ENCODE measurements at places on chromosomes 2 and 18. TPM values are rescaled to one million over a fixed set of nuclear protein-coding genes. Genes with fewer than 3 reads are reported as not detected.

MLPH gene
- total RNA-seq, result not detected

SESTD1 gene
- total RNA-seq, result 2.6 TPM

CYTIP gene
- total RNA-seq, result 520 TPM

TMEM247 gene
- total RNA-seq, result not detected

MSTN gene
- not detected for total RNA-seq

KANSL3 gene
- total RNA-seq, result 37.8 TPM

LOXL3 gene
- total RNA-seq, result 0.60 TPM

TEX44 gene
- total RNA-seq, result not detected

STRADB gene
- total RNA-seq, result 25.5 TPM

FAM237A gene
- total RNA-seq, result not detected

KCNG2 gene
- not detected for total RNA-seq

CAD gene
- 127 TPM for total RNA-seq
